ENCODE measurements at places on chromosomes 13 and 19.

DNA sequence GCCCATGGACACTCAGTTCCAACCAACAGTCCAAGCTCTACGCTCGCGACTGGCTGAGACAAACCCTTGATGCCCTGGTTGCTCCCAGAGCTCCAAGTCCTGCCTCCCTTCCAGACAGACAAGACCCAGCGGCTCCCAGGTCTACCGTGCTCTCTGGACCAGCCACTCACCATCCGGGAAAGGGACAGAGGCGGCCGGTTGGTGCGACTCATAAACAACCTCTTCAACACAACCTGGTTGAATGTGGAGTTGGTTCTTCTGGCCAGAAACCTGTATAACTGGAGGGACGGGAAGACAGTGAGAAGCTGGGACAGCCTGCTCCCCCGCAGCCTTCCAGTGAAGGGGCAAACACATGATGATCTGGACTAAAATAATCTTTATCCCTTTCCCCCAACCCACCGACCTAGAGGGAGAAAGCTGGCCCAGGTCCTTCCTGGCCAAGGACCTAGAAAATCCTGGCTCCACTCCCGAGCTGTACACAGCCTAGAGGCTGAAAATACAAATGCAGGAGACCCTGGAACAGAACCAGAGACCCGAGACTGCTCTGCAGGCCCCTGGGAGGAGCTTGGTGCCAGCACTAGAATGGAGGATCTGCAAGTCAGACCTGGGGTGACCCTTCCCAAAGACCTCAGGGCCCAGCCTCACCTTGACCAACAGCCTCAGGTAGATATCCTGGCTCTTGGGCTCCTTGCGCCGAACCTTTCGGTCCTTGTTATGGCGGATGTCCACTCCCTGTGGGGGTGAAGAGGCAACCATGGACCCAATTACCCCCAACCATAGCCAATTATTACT lies 1.6 kb downstream of the RPL18 start:
- no peak for DNase-seq

DNA sequence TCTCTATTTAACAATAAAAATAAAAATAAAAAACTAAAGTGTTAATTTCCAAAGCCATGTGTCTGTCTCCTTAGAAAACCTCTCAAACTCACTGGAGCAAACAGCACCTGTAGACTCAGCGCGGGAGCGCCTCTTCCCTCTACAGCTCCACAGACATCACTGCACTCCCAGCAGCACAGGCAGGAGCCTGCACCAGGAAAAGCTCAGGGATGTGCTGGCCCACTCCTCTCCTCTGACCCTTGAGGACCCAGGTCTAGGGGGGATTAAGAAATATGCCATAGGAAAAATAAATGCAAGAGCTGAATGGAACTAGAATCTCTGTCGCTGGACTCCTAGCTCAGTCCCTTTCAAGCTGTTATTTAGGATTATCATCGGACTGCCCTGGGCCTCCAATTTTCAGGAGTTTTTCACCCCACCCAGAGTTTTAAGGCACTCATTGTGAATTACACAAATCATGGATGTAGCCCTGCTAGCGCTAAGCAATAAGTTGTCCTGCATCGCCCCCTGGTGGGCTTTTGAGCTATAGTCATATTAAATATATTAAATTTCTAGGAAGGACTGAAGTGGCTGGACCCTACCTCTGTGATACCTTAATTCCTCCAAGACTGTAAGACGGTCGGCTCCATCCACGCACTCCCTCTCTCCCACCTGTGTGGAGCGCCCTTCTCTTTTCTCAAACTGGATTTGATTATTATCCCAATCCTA lies 333.9 kb downstream of the UQCRFS1 start:
- peak; percentile 46 for DNase-seq

DNA sequence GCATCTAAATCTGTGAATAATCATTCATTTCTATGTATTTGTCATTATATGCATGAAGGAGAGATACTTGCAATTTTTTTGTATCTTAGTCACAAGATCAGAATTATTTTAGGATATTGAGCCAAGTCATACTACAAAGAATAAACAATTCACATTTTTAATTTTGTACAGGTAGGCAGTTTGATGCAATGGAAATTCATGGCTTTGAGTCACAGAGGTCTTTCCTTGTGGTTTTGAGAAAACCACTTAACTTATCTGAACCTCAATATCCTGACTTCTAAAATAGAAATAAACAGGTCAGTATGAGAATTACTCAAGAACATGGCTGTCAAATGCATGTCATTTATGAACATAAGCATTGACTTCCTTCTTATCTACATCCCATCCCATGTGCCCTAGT lies 221.4 kb upstream of the SLC10A2 start:
- no peak for DNase-seq

GRCh38 chr13:40984668-40985366 lies 34.3 kb downstream of the ELF1 start:
- DNase-seq: no peak

GRCh38 chr19:54459282-54460229 lies 4.0 kb downstream of the LENG9 start:
- DNase-seq: no peak

- DNase-seq: peak; percentile 90
These were observed at the start of gene PRKCG for GRCh38 chr19:53881482-53882390. PRKCG (plus strand) TSS chr19:53882197; CDS start chr19:53882495, 298 bp downstream.

GRCh38 chr13:109761695-109762094 lies 24.7 kb downstream of the IRS2 start:
- DNase-seq: no peak

DNA sequence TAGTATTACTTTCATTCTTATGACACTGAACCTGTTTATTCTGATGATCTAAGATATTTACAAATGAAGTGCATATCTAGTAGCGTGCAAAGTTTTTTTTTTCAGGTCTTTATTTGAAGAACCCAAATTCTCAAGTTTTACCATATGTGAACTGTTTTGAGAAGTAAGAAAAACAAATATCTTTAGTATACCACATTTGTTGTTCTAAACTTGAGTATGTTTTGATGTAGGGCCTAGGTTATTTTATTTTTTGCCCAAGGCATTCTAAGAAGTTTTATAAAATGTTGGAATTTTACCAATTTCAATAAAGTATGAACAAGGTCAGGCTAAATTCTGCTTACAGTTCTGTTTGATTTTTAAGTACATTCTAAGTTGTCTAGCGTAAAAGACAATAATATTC lies 213.5 kb downstream of the PCCA start:
- no peak for DNase-seq

GRCh38 chr19:38842439-38843174 lies 7.2 kb downstream of the HNRNPL start:
- DNase-seq: no peak

- DNase-seq: no peak
These were observed 93.2 kb downstream of the FRY start for GRCh38 chr13:32124743-32125142.

All from Caco-2 (cell line).